Tongue (tissue), 3 donors: ENCODE measurements at places on chromosomes 5 and 9. TPM values are rescaled to one million over a fixed set of nuclear protein-coding genes. Genes with fewer than 3 reads are reported as not detected.

Gene ORM2
- total RNA-seq = not detected

Gene PCDHB3
- 3.7 TPM for total RNA-seq

Gene BARHL1
- not detected for total RNA-seq

Gene CER1
- total RNA-seq = not detected

Gene KCNIP1
- total RNA-seq = 4.2 TPM

Gene ITGA1
- 49.4 TPM for total RNA-seq
